Foreskin keratinocyte (primary cell): ENCODE measurements at places on chromosomes 7 and 10. TPM values are rescaled to one million over a fixed set of nuclear protein-coding genes. Genes with fewer than 3 reads are reported as not detected.

The ZNF467 gene
- polyA plus RNA-seq, result 0.48 and 0.66 TPM in 2 replicates

The TRIM50 gene
- not detected in 2 replicates for polyA plus RNA-seq

The SLC26A3 gene
- not detected in 2 replicates for polyA plus RNA-seq

The LEP gene
- not detected in 2 replicates for polyA plus RNA-seq

The ARHGEF5 gene
- 25.4 and 27.9 TPM in 2 replicates for polyA plus RNA-seq

The SFTPA1 gene
- polyA plus RNA-seq, result not detected in 2 replicates

The FAM25C gene
- 0.84 TPM in 1 of 2 replicates, not detected in the other for polyA plus RNA-seq

The LBX1 gene
- polyA plus RNA-seq, result not detected in 2 replicates

The TBXAS1 gene
- 1.3 and 2.8 TPM in 2 replicates for polyA plus RNA-seq

The ORC5 gene
- polyA plus RNA-seq, result 17.8 and 19.9 TPM in 2 replicates

The GNAI1 gene
- 26.3 and 28.9 TPM in 2 replicates for polyA plus RNA-seq

The MLXIPL gene
- 0.31 and 1.3 TPM in 2 replicates for polyA plus RNA-seq

The LIPJ gene
- not detected in 2 replicates for polyA plus RNA-seq

The CALML5 gene
- 2.1 and 104 TPM in 2 replicates for polyA plus RNA-seq

The SRRM3 gene
- 0.92 and 1.3 TPM in 2 replicates for polyA plus RNA-seq

The AKR1C4 gene
- polyA plus RNA-seq, result not detected in 2 replicates

The HOXA11 gene
- polyA plus RNA-seq, result 0.17 and 0.21 TPM in 2 replicates

The FGFBP3 gene
- polyA plus RNA-seq, result 0.29 and 0.42 TPM in 2 replicates

The ZNF438 gene
- polyA plus RNA-seq, result 2.0 TPM in 2 replicates

The SPDYE16 gene
- not detected in 2 replicates for polyA plus RNA-seq

The CAMK2B gene
- 0.88 and 1.3 TPM in 2 replicates for polyA plus RNA-seq

The FANK1 gene
- polyA plus RNA-seq, result 3.3 and 5.8 TPM in 2 replicates

The HOXA10 gene
- 3.3 and 3.7 TPM in 2 replicates for polyA plus RNA-seq

The PLXNA4 gene
- not detected in 2 replicates for polyA plus RNA-seq

The MKRN1 gene
- 34.1 and 37.0 TPM in 2 replicates for polyA plus RNA-seq

The AKR1C8 gene
- polyA plus RNA-seq, result not detected in 2 replicates

The MMD2 gene
- polyA plus RNA-seq, result not detected in 2 replicates

The SEMA3A gene
- 0.66 and 1.0 TPM in 2 replicates for polyA plus RNA-seq

The FAM25G gene
- 0.36 and 0.87 TPM in 2 replicates for polyA plus RNA-seq

The OR13A1 gene
- polyA plus RNA-seq, result not detected in 2 replicates

The SORBS1 gene
- polyA plus RNA-seq, result 0.17 and 0.22 TPM in 2 replicates

The NKX1-2 gene
- 2.9 and 3.0 TPM in 2 replicates for polyA plus RNA-seq

The CFAP58 gene
- 0.25 and 0.48 TPM in 2 replicates for polyA plus RNA-seq

The GIMAP7 gene
- polyA plus RNA-seq, result not detected in 2 replicates

The LRRN3 gene
- polyA plus RNA-seq, result not detected in 2 replicates

The ATP6V0E2 gene
- polyA plus RNA-seq, result 5.0 and 14.0 TPM in 2 replicates

The C7orf57 gene
- 0.17 and 0.20 TPM in 2 replicates for polyA plus RNA-seq

The APBB1IP gene
- polyA plus RNA-seq, result not detected in 2 replicates

The HOXA6 gene
- 0.31 and 0.40 TPM in 2 replicates for polyA plus RNA-seq

The FRMD4A gene
- polyA plus RNA-seq, result 10.7 and 14.7 TPM in 2 replicates

The CALY gene
- not detected in 2 replicates for polyA plus RNA-seq

The HTR7 gene
- 5.7 and 5.9 TPM in 2 replicates for polyA plus RNA-seq

The GFRA1 gene
- polyA plus RNA-seq, result not detected in 2 replicates
